ENCODE measurements at places on chromosomes 7 and 10.

- no peak for DNase-seq
Measured at GRCh38 chr10:68876246-68877138, 24.6 kb upstream of the DDX50 start.

- DNase-seq, result no peak
Measured at GRCh38 chr10:12418725-12419261, 69.4 kb downstream of the CAMK1D start.

DNA sequence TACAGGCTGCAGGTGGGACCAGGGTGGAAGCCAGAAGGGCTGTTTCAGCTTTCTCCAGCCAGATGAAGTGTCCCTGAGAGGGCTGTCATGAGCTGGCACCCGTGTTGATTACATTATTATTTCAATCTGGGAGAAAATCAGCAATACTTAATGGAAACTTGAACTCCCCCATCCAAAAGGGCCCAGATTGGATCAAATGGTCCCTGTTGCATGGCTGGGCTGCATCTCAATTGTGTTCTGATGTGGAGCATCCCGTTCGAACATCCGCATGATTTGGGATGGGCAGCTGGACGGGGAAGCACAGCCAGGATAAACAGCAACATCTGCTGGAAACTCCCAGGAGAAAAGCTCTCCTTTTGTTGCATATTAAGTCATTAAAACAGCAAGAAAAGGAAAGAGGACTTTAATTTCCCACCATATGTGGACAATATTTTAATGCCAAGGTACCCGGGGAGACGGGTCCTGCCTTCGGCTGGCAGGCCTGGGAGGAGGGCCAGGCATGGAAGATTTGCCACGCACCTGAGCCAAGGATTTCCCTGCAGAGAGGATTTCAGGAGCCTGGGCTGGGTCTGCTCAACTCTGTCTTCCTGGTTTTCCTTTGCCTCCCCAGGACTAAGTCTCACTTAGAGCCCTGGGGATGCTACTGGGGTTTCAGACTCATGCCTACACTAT, 52.4 kb downstream of the NPTX2 start:
- no peak for DNase-seq

DNA sequence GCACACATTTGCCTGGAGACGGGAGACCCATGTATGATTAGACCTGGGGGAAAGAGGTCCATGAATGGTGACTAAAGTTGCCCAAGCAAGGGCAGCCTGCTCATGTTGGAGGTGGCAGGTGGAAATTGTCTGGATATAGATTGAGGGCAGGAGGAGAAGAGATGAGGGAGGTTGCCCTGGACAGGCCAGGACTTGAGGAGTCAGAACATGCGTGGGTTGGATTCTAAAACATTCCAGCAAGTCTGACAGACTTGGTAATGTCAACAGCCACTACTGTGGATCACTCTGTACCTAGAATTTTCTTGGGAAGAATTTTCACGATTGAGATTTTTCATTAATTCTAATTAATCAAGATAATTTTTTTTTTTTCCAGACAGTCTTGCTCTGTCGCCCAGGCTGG, 19.1 kb upstream of the SVOPL start:
- no peak for DNase-seq

- DNase-seq, result no peak
Measured at GRCh38 chr7:112018305-112019030, 187.7 kb downstream of the DOCK4 start.

- no peak for DNase-seq
Measured at GRCh38 chr7:100191775-100192174, 14.1 kb downstream of the STAG3 start.

- no peak for DNase-seq
Measured at GRCh38 chr10:87544721-87545120, 40.0 kb downstream of the MINPP1 start.

DNA sequence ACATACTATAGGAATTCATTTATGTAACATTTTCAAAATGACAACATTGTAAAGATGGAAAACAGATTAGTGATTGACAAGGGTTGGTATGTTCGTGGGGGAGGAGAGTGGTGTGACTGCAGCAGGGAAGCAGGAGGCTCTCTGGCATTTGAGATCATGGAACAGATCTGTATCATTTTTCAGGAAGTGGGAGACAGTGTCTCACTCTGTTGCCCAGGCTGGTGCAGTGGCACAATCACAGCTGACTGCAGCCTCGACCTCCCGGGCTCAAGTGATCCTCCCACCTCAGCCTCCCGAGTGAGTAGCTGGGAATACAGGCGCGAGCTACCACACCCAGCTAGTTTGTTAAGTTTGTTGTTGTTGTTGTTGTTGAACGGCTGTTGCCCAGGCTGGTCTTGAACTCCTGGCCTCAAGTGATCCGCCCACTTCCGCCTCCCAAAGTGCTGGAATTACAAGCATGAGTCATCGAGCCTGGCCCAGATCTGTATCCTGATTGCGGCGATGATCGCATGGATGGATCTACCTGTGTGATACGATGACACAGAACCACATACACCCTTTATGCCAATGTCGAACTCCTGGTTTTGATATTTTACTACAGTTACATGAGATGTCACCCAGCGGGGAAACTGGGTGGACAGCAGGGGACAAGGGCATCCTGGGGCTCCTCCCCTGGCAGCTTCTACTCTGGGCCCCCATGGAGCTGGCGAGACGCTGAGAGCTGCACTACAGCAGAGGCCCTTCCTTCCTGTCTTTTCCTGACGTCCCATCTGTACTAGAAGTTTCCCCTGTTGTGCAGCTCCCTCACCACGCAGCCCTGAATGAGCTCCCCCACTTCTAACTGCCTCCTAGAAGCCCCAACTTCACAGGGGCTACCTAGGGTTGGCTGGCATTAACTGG, 12.3 kb upstream of the CYTH3 start:
- DNase-seq, result no peak
